Breast epithelium (tissue), 4 donors: ENCODE measurements at places on chromosomes 5 and 9.

DNA sequence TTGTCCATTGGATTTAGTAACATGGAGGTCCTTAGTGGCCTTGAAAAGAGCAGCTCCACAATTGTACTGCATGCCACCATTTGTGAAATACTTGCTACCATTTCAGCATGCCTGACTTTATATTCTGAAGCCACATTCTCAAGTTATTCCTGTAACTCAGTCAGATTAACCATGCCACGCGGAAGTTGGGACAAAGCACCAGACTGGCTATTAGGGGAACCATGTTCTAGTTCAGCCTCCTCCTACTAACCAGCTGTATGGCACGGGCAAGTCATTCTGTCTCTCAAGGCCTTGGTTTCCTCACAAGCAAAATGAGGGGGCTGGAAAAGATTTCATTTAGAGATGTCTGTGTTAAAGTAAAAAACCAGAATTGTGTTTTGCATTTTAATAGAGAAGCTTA, 418.0 kb downstream of the PLK2 start:
- DNase-seq = no peak

GRCh38 chr5:145912019-145912418, 24.4 kb upstream of the SH3RF2 start:
- DNase-seq = no peak

DNA sequence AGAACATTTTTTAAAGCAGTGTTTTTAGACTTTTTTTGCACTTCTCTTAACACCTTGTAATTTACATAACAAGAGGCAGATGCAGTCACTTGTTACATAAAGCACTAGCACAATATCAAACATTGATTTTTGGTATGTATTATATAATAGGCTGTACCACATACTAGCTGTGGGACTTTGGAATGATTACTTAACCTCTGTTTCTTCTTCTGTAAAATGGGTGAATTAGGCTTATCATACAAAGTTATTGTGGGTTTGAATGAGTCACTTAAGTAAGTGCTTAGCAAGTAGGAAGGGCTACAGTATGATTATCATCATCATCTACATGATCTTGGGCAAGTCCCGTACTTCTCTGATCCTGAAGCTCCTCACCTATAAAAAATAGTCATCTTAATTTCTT, 2.1 kb downstream of the FAM81B start:
- DNase-seq = no peak

DNA sequence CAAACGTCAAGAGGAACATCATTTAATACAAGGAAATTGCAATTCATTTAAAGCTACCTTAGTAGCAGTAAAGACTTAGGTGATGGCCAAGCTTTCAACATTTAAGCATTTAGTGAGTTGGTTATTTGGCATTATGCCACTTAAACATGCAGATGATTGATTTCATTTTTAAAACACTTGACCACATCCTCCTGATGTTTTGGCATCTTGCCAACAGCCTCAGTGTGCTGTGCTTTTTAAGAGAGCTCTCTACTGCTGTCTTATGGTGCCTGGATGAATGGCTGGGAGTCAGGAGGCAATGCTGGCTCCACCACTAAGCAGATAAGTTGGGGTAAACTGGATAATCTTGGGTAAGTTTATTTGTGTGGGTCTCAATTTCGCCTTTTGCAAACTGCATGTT, 364.5 kb downstream of the MAN2A1 start:
- DNase-seq = peak; percentile 58

GRCh38 chr5:141742866-141743851, 61.1 kb upstream of the ARAP3 start:
- DNase-seq = no peak

- DNase-seq = no peak
These were observed 39.2 kb upstream of the PTPN3 start for GRCh38 chr9:109537288-109537687.

DNA sequence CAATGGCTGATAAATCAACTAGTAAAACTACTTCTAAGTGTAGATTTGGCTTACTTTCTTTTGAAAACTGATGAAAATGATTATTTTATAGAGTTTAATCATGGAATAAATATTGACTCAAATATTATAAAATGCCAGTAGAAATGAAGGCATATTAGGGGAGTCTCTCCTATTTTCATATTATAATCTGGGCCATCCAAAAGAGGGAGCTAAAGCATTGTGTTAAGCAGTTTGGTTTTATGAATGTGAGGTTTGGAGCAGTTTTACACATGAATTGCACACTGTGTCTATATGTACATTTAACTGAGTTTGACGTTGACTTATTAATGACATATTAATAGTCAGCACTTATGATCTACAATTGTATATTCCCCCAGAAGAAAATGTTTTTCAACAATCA, 17.4 kb downstream of the CDH9 start:
- DNase-seq = no peak
